Effector memory CD4-positive, alpha-beta T cell (primary cell): ENCODE measurements at places on chromosomes 11 and 22.

DNA sequence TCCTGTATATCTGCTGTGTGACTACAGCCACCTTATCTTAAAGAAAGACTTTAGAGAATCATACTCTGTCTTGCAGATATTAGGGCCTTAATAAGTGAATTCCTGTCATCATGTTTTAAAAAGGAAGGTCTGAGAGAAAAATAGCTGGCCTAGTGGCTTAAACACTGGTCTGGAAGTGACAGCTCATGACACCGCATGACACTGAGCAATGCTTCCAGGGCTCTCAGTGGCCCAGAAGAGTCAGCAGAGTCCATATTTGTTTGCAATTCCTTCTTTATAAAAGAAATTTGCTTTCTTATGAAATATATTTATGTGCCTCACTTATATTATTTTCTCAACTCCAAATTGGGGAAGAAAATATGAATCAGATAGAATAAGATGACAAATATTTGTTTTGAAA, 33.0 kb downstream of the MMP20 start:
- H3K36me3 ChIP-seq: no peaks in the 10 kb centered on the region
- no peaks in the 10 kb centered on the region for H3K4me1 ChIP-seq
- no peak overlapping the region for H3K4me3 ChIP-seq
- no peak overlapping the region for H3K27ac ChIP-seq
- no peaks in the 10 kb centered on the region for H3K27me3 ChIP-seq
- no peak for DNase-seq

- no peaks in the 10 kb centered on the region for H3K27me3 ChIP-seq
- no peak overlapping the region for H3K4me3 ChIP-seq
- H3K36me3 ChIP-seq: no peaks in the 10 kb centered on the region
- no peak overlapping the region for H3K27ac ChIP-seq
Observed at GRCh38 chr11:78313181-78313795, 104.3 kb downstream of the GAB2 start.

GRCh38 chr11:134691985-134692384, 279.9 kb upstream of the B3GAT1 start:
- H3K4me1 ChIP-seq: no peaks in the 10 kb centered on the region
- DNase-seq: no peak
- H3K27me3 ChIP-seq: peaks cover 9% of the 10 kb centered on the region

DNA sequence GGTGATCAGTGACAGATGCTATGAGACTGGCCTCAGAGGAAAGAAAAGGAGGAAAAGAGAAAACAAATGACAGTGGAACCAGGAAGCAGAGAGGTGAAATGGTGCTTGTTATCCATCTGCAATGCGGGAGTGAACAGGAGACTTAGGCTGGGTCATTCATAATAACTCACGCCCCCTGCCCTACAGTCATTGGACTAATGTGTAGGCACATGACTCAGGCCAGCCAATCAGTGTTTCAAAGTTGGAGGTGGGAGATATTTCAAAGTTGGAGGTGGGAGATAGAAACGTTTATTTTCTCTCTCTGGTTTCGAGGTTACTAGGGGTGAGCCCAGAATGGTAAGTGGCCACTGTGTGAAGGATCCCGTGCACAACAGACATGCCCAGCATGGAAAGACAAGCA, 30.3 kb downstream of the SLC22A6 start:
- H3K4me3 ChIP-seq: no peak overlapping the region
- no peak for DNase-seq
- no peaks in the 10 kb centered on the region for H3K36me3 ChIP-seq

- no peaks in the 10 kb centered on the region for H3K27me3 ChIP-seq
- DNase-seq: no peak
- no peaks in the 10 kb centered on the region for H3K4me1 ChIP-seq
- H3K27ac ChIP-seq: no peak overlapping the region
- no peak overlapping the region for H3K4me3 ChIP-seq
Observed at GRCh38 chr11:81135570-81135969, 1598.1 kb downstream of the FAM181B start.

GRCh38 chr22:40453671-40454070, 83.3 kb downstream of the SGSM3 start:
- H3K36me3 ChIP-seq: no peaks in the 10 kb centered on the region
- no peak overlapping the region for H3K27ac ChIP-seq
- peaks cover 6% of the 10 kb centered on the region for H3K4me1 ChIP-seq
- H3K4me3 ChIP-seq: no peak overlapping the region
- H3K27me3 ChIP-seq: no peaks in the 10 kb centered on the region
- no peak for DNase-seq

- H3K36me3 ChIP-seq: peaks cover 6% of the 10 kb centered on the region
- no peak for DNase-seq
- peaks cover 46% of the 10 kb centered on the region for H3K4me1 ChIP-seq
- H3K27ac ChIP-seq: peak overlapping the region; percentile 99
- no peaks in the 10 kb centered on the region for H3K27me3 ChIP-seq
Observed at GRCh38 chr11:65425971-65426838, 3.6 kb downstream of the NEAT1 start.

DNA sequence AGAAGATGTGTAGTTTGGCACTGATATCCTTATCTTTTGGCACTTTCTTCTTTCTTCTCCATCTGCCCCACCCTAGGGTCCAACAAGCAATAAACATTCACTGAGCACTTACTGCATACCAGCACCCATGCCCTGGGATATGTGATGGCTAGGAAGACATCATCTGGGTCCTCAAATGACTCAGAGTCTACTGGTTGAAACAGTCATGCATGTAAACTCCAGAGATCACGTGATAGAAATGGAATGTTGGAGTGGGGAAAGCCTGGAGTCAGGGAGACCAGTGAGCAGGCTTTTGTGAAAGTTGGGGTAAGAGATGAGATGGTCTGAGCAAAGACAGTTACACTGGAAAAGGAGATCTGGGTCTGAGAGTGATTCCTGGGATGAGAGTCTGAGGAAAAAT, 724.9 kb upstream of the TENM4 start:
- H3K27ac ChIP-seq: no peak overlapping the region
- no peaks in the 10 kb centered on the region for H3K4me1 ChIP-seq
- no peaks in the 10 kb centered on the region for H3K27me3 ChIP-seq
- DNase-seq: no peak

GRCh38 chr11:44221456-44221855, 88.5 kb downstream of the ALX4 start:
- no peak overlapping the region for H3K4me3 ChIP-seq
- H3K4me1 ChIP-seq: no peaks in the 10 kb centered on the region
- no peak for DNase-seq
- no peaks in the 10 kb centered on the region for H3K36me3 ChIP-seq

- H3K27me3 ChIP-seq: no peaks in the 10 kb centered on the region
- peak overlapping the region; percentile 90 for H3K4me3 ChIP-seq
- no peak for DNase-seq
- peaks cover 32% of the 10 kb centered on the region for H3K4me1 ChIP-seq
Observed at GRCh38 chr11:128520888-128521681, 66.3 kb downstream of the ETS1 start.

DNA sequence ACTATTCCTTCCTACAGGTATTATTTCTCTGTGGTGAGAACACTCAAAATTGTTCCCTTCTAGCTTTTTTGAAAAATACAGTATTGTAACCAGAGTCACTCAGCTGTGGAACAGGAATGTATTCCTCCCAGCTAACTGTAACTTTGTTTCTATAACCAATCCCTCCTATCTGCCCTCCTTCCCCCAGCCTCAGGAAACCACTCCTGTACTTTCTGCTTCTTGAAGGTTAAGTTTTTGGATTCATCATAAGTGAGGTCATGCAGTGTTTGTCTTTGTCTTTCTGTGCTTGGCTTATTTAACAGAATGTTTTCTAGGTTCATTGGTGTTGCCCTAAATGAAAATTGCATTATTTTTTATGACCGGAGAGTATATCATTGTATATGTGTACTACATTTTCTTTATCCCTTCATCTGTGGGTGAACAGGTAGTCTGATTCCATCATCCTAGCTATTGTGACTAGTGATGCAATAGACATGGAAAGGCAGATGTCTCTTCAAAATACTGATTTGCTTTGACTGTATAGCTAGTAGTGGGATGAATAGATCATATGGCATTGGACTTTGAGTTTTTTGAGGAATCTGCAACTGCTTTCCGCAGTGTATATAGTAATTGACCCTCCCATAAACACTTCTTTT, 112.9 kb upstream of the GRK3 start:
- no peak overlapping the region for H3K4me3 ChIP-seq
- H3K4me1 ChIP-seq: peaks cover 12% of the 10 kb centered on the region
- peaks cover 6% of the 10 kb centered on the region for H3K36me3 ChIP-seq
- H3K27ac ChIP-seq: no peak overlapping the region
- no peak for DNase-seq

DNA sequence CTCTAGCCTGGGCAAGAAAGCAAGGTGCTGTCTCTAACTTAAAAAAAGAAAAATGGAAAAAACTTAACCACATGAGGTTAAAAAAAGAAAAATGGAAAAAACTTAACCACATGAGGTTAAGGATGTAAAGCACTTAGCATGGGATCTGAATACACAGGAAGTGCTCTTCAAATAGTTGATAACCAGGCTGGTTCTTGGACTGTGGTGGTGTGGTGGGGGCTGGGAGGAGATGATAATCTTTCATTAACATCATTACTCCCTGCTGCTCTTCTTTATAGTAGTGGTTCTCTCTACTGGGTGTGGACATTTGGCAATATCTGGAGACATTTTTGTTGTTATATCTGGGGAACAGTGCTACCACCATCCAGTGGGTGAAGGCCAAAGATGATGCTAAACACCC, 88.4 kb downstream of the TTC17 start:
- H3K4me1 ChIP-seq: no peaks in the 10 kb centered on the region
- no peak for DNase-seq
- H3K27me3 ChIP-seq: no peaks in the 10 kb centered on the region

DNA sequence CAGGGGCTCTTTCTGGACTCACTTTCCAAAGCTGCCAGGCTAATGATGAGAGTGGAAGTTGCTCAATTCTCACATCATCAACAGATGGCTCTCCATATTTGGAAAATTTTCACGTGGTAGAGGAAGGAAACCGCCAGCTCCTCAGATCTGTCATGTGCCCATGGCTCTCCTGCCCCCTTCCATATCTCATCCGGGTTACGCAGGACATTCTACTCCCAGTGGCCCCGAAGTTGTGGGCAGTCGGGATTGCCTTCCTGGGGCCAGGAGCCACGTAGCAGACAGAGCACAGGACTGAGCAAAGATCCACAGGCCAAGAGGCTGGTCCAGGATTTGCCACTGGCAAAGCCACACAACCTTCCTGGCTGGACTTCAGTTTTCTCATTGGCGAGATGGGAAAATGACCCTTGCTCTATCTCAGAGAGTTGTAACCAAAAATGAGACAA, 38.8 kb downstream of the RPUSD4 start:
- no peaks in the 10 kb centered on the region for H3K27me3 ChIP-seq
- no peak overlapping the region for H3K4me3 ChIP-seq
- no peaks in the 10 kb centered on the region for H3K36me3 ChIP-seq
